Tibial artery (tissue), 4 donors: ENCODE measurements at places on chromosomes 4 and X.

- no peak overlapping the region for H3K27ac ChIP-seq
- H3K27me3 ChIP-seq: no peaks in the 10 kb centered on the region
- H3K4me3 ChIP-seq: no peak overlapping the region
- H3K4me1 ChIP-seq: no peaks in the 10 kb centered on the region
- no peak for DNase-seq
Observed at GRCh38 chr4:18931643-18932377, 910.3 kb upstream of the LCORL start.

DNA sequence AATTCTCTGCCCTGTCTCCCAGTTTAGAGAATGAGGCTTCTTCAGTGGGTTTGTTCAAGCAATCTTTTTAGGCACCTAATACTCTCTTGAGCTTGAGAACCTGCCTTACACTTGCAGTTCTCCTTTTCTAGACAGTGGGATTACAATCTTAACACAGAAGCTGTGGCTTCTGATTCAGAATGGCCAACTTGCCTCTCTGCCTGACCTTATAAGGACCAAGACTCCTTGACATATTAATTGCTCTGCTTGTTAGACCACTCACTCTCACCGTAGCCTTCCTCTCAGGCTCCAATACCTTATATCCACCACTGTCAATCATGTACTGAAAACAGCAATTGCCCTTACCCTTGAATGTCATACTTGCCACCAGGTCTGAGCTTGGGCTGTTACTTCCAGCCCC is 338.7 kb upstream of the MAOA start:
- H3K4me1 ChIP-seq: no peaks in the 10 kb centered on the region
- DNase-seq: no peak
- H3K27ac ChIP-seq: no peak overlapping the region
- H3K36me3 ChIP-seq: no peaks in the 10 kb centered on the region
- no peak overlapping the region for H3K4me3 ChIP-seq

DNA sequence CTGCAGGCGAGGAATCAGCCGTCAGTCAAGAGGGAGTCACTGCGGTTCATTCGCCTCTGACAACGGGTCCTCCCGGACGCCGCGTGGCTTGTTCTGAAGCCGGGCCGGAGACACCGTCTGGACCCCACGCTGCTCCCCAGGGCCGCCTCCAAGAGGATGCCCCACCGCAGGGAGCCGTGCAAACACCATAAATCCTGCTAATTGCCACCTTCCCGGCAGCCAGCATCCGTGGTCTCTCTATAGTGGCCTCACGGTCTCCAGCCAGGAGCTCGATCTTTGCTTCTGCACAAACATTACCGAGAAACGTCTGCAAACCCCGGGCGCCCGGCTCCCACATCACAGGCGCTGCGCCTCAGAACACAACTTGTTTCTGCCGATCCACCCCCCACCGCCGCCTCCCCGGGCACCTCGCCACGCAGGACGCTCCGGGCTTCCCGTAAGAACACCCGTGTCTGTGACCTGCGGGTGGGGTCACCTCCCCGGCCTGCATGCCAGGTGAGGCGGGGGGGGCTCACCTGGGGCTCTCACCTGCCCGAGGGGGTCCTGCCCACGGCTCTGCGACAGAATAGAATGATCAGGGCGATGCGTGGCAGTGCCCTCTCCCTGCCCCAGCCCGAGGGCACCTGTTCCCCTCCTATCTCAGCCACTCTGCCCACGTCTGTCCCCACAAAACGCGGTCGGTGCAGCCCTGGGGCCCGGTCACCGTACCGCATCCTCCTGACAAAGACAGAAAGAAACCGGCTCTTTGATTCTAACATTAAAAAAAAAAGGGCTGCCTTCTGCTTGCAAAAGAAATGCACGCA is 32.4 kb upstream of the PPP2R3B start:
- H3K27me3 ChIP-seq: no peaks in the 10 kb centered on the region
- no peak overlapping the region for H3K4me3 ChIP-seq
- no peaks in the 10 kb centered on the region for H3K36me3 ChIP-seq
- DNase-seq: no peak

- peaks cover 3% of the 10 kb centered on the region for H3K36me3 ChIP-seq
- DNase-seq: no peak
- no peak overlapping the region for H3K4me3 ChIP-seq
- no peaks in the 10 kb centered on the region for H3K27me3 ChIP-seq
Observed at GRCh38 chr4:150581056-150581605, 820 bp upstream of the MAB21L2 start.

DNA sequence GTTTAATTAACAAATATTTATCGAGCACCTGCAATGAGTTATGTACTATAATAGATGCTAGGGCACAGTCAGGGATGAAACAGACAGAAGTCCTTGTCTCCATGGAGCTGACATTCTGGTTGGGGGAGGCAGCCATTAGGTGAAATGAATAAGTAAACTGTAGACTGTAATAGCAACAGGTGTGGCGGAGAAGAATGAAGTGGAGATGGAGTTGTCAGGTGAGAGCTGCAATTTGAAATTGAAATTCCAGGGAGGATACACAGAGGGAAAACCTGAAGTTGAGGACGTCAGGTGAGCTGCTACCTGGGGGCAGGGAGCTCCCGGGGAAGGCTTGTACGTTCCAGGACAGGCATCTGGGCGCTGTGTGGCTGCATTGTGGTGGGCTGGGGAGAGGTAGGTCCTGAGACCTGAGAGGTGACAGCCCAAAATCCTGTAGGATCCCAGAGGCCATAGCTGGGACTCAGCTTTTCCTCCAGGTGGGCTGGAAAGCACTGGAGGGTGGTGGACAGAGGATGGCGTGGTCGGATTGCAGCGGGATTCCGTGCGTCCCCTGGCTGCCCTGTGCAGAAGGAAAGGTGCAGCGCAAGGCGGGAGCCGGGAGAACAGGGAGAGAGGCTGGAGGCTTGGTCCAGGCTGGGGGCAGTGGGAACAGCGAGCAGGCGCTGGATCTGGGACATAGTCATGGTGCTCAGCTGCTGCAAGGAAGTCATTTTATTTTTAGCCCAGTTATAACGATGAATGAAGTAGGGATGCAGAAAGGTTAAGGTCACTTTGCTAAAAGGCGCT is 24.8 kb downstream of the CYTL1 start:
- DNase-seq: no peak
- no peak overlapping the region for H3K4me3 ChIP-seq
- H3K4me1 ChIP-seq: peaks cover 17% of the 10 kb centered on the region
- no peak overlapping the region for H3K27ac ChIP-seq
- no peaks in the 10 kb centered on the region for H3K36me3 ChIP-seq

GRCh38 chr4:11537846-11538245 is 109.2 kb upstream of the HS3ST1 start:
- H3K27me3 ChIP-seq: no peaks in the 10 kb centered on the region
- no peaks in the 10 kb centered on the region for H3K36me3 ChIP-seq
- H3K27ac ChIP-seq: no peak overlapping the region
- no peak overlapping the region for H3K4me3 ChIP-seq

DNA sequence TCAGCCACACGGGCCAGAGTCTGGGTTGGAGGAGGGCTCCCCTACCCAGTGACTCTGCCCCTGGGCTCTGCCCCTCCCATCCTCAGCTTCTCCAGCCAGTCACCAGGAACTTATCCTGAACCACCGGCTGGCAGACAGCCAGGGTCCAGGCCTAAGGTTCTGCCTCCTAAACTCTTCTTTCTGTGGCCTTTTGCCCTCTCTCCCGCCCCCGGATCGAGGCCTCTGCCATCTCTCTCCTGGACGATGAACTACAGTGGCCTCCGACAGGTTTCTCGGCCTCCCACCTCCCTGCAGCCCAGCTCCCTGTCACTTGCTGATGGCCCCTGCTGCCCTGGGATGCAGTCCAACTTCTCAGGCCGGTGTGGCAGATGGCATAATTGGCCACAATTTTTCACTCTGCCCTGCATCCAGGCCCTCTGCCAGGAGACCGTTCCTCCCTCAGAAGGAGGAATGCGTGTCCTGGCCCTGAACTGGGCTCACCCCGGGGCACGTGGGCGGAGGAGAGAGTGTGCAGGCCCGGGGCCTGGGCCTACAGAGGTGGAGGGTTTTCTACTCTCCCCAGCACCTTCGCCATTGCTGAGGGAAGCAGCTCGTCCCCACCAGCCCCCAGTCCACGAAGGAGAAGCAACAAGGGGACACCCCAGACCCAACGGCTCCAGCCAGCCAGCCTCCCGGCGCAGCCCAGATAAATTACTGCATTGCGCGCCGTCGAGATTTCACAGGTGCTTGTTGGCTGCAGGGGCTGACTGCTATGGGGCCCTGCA is 81.9 kb upstream of the LRPAP1 start:
- peaks cover 10% of the 10 kb centered on the region for H3K4me1 ChIP-seq
- no peaks in the 10 kb centered on the region for H3K27me3 ChIP-seq
- H3K4me3 ChIP-seq: no peak overlapping the region
- peak; percentile 66 for DNase-seq
- no peaks in the 10 kb centered on the region for H3K36me3 ChIP-seq

- H3K4me1 ChIP-seq: no peaks in the 10 kb centered on the region
- DNase-seq: no peak
- H3K27ac ChIP-seq: no peak overlapping the region
- no peaks in the 10 kb centered on the region for H3K36me3 ChIP-seq
Observed at GRCh38 chr4:5141802-5142201, 90.5 kb downstream of the STK32B start.

DNA sequence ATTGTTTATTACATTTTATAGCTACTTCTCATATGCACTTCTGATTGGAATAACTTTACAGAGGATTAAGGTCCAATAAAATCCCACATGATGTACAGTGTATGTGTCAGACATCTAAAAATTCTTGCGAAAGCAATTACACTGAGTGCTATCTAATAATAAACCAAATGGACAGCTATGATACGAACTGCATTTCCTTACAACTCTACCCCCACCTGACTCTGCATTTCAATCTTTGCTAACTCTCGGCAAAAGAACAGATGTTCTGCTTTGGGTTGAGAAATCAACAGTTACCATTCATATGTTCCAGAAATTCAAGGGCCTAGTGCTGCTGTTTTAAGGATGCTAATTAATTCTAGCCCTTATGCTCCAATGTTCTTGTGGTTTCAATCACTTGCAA is 287.9 kb upstream of the NOCT start:
- no peak for DNase-seq
- H3K36me3 ChIP-seq: no peaks in the 10 kb centered on the region
- H3K27ac ChIP-seq: no peak overlapping the region
- H3K4me3 ChIP-seq: no peak overlapping the region
- H3K4me1 ChIP-seq: no peaks in the 10 kb centered on the region

DNA sequence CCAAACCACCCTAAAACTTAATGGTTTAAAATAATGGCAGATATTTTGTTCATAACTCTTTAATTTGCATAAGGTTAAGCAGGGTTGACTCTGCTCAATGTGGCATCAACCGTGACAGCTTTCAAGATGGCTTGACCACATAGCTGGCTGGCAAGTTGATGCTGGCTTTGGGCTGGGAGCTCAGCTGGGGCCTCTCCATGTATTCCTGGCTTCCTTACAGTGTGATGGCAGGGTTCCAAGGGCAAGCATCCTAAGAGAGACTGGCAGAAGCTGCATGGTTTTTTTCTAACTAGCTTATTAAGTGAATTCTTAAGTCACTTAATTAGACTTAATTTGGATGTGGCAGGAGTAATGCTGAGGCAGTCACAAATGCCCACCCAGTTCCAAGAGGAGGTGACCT is 4.5 kb downstream of the RP2 start:
- no peaks in the 10 kb centered on the region for H3K36me3 ChIP-seq
- no peak for DNase-seq
- no peaks in the 10 kb centered on the region for H3K4me1 ChIP-seq
- H3K4me3 ChIP-seq: no peak overlapping the region
- no peaks in the 10 kb centered on the region for H3K27me3 ChIP-seq

DNA sequence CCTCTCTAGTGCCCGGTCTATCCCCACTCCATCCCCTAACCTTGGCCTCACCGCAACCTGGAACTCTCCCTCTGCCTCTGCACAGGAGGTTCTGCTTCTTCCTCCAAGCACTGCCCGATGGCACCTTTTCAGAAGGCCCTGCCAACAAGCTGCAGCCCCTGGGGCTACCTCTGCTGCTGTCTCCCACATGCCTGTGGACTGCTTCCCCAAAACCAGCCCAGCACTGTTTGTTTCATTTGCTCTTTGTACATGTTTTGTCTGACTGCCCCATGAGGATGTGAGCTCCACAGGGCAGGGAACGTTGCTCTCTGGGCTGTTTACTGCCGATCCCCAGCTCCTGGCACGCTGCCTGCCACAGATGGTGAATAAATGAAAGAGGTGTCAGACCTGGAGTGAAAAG is 85.4 kb downstream of the INTS6L start:
- H3K4me3 ChIP-seq: no peak overlapping the region
- no peaks in the 10 kb centered on the region for H3K27me3 ChIP-seq
- H3K4me1 ChIP-seq: no peaks in the 10 kb centered on the region
- no peak overlapping the region for H3K27ac ChIP-seq

GRCh38 chrX:39238006-39238405 is 436.7 kb downstream of the MID1IP1 start:
- no peak for DNase-seq
- H3K27ac ChIP-seq: no peak overlapping the region
- no peaks in the 10 kb centered on the region for H3K27me3 ChIP-seq
- H3K4me3 ChIP-seq: no peak overlapping the region
- H3K4me1 ChIP-seq: no peaks in the 10 kb centered on the region
- no peaks in the 10 kb centered on the region for H3K36me3 ChIP-seq
